Hematopoietic multipotent progenitor cell treated with erythropoietin and hydrocortisone succinate and interleukin-3 and kit ligand, for 8 days (in vitro differentiated cells): ENCODE measurements at places on chromosomes 6 and 20.

GRCh38 chr6:107646176-107646575 is 156.3 kb downstream of the SOBP start:
- no peak for DNase-seq

GRCh38 chr20:4100679-4101078 is 85.3 kb upstream of the RNF24 start:
- DNase-seq: no peak

DNA sequence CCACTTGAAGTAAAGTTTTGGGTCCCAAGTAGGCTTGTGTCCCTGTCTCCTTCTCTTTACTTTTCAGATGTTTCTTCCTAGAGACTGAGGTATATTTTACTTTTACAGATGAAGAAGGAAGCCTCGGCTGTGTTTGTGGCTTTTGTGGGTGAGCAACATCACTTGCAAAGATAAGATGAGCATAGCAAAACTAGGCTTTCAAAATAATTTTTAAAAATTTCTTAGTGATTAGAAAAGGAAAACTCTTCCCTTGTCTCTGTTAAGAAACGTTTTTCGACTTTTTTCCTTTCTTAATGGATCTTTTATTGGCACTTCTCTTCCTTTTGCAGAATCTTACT is 7.6 kb downstream of the PTPN1 start:
- peak; percentile 66 for DNase-seq

DNA sequence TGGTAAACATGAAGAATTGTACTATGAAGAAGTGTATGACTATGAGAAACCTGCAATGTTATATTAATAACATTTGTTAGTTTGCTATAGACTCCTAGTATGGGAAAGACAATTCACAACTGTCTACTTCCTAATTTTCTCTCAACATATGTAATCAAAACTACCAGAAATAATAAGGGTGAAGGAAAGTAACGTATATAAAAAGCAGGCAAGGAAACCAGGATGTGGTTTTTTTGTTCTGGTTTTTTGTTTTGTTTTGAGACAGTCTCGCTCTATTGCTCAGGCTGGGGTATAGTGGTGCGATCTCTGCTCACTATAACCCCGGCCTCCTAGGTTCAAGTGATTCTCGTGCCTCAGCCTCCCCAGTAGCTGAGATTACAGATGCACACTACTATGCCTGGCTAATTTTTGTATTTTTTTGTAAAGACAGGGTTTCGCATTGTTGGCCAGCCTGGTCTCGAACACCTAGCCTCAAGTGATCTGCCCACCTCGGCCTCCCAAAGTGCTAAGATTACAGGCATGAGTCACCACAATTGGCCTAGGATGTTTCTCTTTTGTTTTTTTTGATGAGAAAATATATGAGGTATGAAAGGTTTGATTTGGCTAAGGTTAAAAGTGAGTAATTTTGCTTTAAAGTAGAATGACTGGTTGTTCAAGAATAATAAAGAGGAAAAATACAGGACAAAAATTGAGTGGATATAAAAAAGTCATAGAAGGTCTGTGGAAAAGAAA is 83.1 kb downstream of the PTCHD4 start:
- DNase-seq: no peak

DNA sequence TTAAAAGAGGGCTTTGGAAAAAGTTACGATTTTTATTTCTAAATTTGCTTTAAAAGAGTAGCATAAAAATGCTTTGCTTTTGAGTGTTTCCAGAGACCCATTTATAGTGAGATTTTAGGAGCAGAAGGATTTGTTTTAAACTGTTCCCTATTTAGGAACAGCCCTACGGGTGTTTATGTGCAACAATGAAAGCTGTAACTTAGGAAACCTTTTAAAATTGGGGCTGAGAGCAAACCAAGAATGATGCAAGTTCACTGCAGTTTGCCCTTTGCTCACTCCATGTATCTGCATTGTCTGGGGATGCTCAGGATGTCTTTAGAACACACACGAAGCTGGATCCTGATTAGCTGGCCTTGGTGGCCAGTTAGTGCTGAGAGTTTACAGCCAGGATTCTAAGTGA is 40.9 kb downstream of the GHRH start:
- DNase-seq: peak; percentile 27

- no peak for DNase-seq
Measured at GRCh38 chr6:4398791-4399190, 263.4 kb upstream of the ECI2 start.

DNA sequence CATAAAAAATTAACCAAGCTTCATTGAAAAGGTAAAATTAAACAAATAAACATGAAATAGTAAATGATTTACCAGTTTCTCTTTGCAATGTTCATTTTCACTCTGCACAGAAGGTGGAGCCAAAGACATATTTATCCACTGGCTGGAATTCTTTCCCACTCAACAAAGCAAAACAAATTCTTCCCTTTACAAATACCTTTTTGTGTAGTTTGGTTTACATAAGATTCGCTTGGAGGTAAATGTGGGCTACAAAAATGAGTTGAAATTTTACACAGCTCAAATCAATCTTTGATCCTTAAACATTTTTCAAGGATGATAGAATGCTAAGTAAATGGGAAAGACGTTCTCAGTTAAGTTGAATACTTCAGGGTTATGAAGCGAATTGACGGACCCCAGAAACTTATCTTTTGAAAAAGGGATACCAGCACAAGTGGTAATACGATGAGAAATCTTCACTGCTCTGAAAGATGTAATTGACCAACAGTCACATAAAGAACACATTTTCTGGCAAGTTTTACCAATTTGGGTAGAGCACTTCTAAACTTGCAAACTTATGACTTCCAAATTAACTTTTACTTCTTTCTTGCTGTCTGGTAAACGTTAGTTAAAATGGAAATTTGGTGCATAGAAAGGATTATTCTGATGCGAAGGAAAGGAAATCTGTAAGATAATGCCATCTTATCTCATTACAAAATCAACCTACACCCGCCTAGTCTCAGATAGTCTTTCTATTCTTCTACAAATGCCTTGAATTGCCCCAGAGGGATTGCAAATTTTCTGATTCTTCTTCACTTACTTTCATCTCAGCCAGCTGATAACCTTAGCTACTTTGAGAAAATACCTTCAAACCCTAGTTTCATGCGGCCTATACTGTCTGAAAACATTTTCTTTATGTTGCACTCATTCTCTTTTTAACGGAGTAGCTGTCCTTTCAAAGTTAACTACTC is 4.7 kb upstream of the GJA1 start:
- no peak for DNase-seq

- no peak for DNase-seq
Measured at GRCh38 chr6:170186941-170187668, 103.8 kb downstream of the DLL1 start.

DNA sequence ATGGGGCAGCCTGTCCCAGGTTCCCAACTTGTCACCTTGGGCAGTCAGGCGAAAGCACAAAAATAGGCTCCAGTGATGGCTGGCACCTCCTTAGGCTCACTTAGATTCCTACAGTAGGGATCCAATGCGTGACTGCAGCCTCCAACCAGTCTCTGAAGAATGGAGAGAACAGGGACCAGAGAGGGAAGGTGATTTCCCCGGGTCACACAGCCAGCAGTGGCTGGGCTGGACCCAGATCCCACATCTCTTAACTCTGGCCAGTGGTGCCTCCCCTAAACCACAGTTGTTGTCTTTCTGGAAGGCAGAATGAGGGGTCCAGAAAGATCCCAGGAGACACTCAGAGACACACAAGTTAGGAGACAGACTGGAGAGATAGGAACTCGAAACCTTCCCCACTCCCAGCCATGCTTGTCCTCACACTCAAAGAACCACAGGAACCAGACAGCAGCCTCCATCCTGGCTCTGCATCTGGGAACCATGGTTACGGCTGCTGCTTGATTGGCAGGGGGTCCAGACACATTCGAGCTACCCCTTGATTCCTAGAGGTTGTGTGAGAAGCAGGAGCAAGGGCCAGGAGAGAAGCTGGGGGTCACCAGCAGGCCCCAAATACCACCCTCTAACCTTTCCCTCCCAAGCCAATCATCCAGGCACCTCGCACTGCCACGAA is 33.1 kb upstream of the SIRPA start:
- DNase-seq: no peak

DNA sequence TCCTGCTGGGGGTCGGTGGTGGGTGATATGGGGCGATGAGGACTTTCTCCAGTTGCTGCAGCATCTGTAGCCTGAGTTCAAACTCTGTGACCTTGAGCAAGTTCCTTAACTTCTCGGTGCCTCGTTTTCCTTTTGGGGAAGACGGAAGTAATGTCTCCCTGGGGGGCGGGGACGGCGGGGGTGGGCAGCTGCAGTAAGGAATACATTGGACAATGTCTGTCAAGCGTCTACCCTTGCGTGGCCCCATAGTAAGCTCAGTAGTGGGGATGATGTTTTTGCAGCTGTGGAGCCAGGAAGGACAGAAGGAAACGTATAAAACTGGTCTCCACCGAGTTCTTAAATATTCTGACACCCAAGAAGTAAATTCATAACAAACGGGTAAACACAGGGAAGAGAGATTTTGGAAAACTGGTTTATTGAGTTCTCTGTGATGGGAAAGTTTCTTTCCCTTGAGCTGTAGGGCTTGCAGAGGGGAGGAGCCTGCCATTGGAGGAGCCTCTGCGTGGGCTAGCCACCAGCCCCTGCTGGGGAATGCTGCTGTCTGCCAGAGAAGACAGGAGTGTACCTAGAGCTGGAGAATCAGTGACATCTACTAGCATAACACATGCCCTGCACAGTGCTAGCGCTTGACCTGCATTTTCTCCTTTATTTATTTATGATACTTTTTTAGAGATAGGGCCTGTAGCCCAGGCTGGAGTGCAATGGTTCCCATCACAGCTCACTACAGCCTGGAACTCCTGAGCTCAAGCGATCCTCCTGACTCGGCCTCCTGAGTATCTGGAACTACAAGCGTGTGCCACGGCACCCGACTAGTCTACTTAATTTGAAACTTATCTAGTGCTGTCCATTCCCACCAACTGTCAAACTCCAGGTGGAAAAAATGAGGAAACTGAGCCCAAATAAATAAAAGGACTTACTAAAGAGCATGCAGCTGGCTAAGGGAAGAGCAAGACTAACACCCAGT is 1.2 kb upstream of the ACSS1 start:
- DNase-seq: peak; percentile 45

- DNase-seq: no peak
Measured at GRCh38 chr6:131861381-131861780, 53.6 kb downstream of the ENPP1 start.

- DNase-seq: no peak
Measured at GRCh38 chr6:119501798-119502483, 152.4 kb upstream of the MAN1A1 start.

- DNase-seq: no peak
Measured at GRCh38 chr6:159056432-159056831, 11.6 kb upstream of the TAGAP start.

GRCh38 chr20:43725666-43726065 is 1.1 kb downstream of the GTSF1L start:
- no peak for DNase-seq

GRCh38 chr6:7707787-7708186 is 18.1 kb upstream of the BMP6 start:
- no peak for DNase-seq

DNA sequence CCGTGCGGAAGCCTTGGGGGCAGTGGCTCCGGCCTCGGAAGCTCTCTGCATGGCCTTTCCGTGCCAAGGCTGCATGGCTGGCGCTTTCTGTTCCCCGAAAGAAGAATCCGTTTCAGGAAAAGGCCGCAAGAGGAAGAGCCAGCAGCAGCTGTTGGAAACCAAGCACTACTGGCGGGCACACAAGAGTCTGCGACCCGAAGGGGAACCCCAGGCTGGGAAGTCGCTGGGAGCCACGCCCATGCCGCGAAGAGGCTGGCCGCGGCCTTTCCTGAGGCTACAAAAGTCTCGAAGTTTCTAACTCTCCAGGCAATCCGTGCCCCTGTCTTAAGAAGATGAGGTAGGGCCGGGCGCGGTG is at the start of gene CGAS:
Gene CGAS (minus strand): TSS at position 191 of the 355 bp plus-strand sequence. CDS start 116 bp downstream, at position 75.
- peak; percentile 84 for DNase-seq

GRCh38 chr6:110358553-110359160 is 508 bp upstream of the METTL24 start:
- no peak for DNase-seq

DNA sequence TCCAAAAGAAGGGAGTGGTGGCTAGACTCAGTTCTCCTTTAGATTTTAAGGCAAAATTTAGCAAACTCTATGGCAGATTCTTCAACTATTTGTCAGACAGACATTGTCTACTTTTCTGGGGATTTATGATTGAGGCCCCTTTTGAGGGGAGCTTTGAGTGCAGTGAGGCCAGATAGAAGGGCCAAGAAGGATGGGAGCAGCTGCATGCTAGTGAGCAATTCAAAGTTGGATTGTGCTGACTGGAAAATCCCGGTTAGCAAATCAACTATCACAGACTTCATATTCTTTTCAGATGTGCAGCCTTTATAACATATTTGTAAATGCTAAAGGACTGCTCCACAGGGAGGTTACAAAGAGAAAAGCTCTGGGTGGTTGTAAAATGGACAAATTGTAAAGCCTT is 35.0 kb upstream of the ESR1 start:
- no peak for DNase-seq

- DNase-seq: no peak
Measured at GRCh38 chr6:97322811-97323210, 39.8 kb upstream of the MMS22L start.

DNA sequence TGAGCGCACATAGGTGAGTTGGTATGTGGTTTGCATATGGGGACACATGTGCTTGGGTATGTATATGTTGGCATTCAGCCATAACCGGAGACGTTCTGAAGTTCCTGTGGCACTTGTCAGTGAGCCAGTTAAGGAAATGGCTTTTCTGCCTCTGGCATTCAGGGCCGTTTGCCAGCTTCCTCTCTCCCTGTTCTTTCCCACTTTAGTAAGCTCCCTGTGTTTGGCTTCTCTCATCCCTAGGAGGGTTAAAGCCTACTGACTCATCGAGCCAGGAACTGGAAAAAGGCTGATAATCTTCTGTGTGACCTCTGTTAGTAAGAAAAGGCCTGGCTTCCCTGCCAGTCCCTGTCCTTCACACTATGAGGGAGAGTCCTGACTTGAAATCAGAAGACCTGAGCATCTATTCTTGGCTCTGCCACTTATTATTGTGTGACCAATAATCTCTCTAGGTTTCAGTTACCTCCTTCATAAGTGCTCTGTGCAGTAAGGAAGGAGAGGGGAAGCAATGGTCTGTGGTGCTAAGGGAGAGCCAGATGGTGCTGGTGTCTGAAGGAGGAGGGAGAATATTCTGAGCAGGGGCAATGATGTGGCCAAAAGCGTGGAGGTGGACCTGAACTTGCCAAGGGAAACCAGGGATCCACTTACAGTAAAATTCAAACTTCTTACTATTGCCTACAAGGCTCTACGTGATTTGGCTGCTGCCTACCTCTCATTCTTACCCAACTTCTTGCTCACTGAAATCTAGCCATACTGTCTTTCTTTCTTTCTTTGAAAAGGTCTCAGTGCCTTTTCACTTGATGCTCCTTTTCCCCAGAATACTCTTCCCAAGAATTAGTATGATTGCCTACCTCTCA is 31.4 kb downstream of the ACSS2 start:
- DNase-seq: peak; percentile 66

DNA sequence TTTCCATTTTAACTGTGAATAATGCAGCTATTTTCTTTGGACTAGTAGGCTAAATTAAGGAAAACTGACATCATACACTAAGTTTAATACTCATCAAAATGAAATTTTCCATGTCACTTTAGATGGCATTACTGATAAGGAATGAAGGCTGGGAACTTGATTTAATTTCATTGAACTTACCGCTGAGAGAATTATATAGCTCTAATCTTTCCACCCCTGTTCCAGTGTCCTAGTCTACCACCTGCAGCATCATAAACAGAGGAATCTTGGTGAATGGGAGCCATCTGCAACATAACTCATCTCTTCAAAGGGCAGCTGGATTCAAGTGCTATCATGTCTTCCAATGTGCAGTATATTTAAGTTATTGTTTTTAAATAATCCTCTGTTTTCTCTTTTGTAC is 1395.2 kb downstream of the EPHA7 start:
- no peak for DNase-seq
